ENCODE measurements at places on chromosomes 1 and 21.

DNA sequence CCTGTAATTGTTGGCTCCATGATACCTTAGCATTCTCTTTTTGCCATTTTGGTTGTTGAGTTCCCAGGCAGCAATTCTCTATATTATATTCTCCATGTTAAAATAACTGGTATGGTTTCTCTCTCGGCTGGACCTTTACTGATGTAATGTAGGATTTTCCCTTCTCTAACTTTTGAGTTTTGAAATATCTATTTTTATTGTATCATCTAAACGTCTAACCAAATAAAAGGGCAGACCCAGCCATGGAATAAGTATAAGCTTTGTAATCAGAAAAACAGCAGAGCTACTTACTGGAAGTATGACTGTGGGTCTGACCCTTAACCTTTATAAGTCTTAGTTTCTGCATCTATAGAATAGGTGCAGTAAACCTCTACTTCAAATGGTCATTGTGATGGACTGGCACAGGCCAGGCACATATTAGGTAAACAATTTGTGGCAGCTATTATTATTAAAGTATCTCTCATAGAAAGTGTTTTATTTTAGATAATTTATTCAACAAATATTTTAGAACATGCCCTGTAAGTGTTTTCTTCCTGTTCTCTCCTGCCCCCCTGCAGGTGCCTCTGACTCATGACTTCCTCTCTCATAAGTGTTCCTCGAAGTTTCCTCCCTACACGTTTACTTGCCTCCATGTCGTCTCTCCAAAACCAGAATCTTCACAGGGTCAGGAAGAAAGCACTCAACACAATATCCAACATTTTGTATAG, 224.9 kb upstream of the FGGY start:
- no peak for DNase-seq

- no peak for DNase-seq
Measured at GRCh38 chr1:41420351-41420750, 59.1 kb downstream of the FOXO6 start.

DNA sequence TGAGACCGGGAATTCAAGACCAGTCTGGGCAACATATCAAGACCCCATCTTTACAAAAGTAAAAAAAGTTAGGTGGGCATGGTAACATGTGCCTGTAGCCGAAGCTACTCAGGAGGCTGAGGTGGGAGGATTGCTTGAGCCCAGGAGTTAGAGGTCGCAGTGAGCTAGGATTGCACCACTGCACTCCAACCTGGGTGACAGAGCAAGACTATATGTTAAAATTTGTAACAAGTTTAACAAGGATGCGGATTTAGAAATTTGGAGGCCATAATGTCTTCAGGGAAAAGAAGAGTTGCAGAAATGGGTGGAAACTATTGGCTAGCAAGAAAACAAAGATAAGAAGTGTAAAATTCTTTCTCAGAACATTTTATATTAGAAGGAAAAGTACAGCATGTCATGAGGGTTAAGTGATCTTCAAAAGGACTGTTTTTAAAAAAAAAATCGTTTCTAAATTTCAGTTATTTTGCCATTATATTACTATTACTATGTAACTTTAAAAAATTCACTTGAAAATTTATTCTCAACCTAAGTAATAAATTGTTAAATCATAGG, 17.6 kb downstream of the SOAT1 start:
- DNase-seq: no peak

- no peak for DNase-seq
Measured at GRCh38 chr21:43578677-43579303, 80.5 kb downstream of the HSF2BP start.

DNA sequence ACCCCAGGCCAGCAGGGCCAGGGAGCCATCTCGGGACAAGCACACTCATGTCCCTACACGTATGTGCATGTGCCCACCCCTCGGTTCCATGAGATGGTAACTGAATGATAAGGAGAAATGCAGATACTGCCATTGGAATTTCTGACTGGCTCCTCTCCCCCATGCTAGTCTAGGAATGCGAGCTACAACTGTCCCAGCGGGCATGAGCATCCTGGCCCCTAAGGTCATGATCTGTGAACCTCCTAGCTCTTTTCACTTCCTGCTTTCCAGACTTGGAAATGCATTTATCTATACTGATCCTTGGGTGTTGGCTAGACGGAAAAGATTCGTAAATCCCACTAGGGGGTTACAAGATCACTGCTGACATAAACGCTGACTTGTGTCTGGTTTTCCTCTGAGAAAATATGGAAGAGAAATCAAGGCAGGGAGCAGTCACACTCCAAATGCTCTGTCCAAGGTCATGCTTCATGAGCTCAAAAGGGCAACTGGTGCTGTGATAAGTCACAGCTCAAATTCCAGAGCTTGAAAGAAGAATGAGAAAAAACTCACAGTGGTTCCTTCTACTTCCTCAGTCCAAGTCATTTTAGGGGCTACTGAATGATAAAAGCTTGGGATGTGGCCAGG, 49.8 kb downstream of the SLC45A1 start:
- no peak for DNase-seq

- no peak for DNase-seq
Measured at GRCh38 chr1:10522322-10522860, 47.6 kb downstream of the PEX14 start.

- no peak for DNase-seq
Measured at GRCh38 chr21:41678924-41679318, 87.9 kb downstream of the RIPK4 start.

DNA sequence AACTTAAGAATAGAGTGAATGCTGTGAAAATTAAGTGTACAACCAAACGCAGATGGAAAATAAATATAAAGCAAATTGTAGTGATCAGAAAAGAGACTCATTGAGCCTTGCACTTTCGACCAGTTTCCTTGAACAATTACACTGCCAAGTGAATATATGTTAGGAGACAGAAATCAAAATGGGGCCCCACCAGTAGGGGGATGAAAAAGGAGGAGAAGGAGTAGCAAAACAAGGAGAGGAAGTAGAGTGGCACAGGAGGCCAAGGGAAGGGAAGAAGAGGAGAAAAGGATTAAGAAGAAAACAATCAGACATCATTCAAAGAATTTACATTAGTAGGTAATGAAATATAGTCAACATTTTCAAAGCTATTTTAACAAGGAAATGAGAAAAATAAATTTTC, 1770.6 kb downstream of the PLA2G4A start:
- no peak for DNase-seq

DNA sequence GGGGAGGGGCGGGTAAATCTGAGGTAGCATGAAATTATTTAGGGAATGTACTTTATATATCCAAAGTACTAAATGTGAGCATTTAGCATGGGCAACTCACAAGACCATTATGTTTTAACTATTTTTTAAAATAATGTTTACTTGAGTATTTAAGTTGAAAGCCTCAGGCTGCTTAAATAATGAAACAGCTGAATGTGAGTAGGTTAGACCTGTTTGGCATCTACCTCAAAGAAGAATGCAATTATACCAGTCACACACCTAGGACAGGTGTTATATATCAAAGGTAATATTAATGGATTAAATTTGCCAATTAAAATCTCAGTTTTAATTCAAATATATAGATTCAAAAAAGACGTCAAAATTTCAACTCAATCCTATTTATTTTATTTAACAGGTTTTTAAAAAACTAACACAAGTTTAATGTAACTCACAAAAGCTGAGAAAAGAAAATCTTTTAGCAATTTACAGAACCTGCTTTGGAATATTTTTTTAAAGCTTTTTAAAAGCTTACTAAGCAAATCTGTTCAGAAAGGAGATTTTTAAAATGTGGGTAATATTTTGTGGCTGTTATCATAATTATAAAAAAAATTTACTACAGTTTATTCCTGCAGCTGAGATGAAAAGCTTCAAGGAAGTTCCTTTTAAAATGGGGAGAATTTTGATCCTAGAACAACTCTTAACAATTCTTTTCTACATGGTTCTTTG, 104.6 kb upstream of the LBR start:
- no peak for DNase-seq

- DNase-seq: no peak
Measured at GRCh38 chr1:36754366-36754765, 271.7 kb upstream of the CSF3R start.

- DNase-seq: no peak
Measured at GRCh38 chr1:103265551-103265950, 157.2 kb upstream of the COL11A1 start.

GRCh38 chr1:235441159-235441685, 63.0 kb downstream of the B3GALNT2 start:
- no peak for DNase-seq

DNA sequence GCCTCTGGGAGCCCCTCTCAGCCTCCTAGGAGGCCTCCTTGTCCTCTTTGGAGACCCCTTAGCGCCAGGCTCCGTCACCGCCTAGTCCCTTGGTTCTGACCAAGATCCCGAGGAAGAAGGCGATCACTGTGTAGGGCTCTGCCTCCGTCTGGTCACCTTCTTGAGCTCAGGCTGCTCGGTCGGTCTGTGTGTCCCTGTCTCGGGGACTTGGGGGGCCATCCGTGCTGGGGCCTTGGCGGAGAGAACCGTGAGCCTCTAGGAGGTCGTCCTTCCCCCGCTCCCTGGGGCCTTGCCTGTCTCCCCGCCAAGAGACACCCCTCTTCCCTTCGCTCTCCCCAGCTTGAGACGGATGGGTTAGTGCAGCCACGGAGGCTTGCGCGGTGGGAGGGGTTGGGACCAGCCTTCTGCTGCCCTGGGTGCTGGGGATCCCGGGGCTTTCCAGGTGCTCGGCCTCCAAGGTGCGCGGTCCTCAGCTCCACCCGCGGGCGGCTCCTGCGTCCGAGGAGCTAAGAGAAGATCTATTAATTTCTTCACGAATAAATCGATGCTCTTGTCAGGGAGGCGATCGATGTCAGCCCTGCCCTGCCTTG, 701 bp upstream of the INSRR start:
- no peak for DNase-seq

- no peak for DNase-seq
Measured at GRCh38 chr1:53071167-53071865, 9.3 kb downstream of the PODN start.

GRCh38 chr1:47781171-47781959, 215.8 kb downstream of the TRABD2B start:
- DNase-seq: no peak

DNA sequence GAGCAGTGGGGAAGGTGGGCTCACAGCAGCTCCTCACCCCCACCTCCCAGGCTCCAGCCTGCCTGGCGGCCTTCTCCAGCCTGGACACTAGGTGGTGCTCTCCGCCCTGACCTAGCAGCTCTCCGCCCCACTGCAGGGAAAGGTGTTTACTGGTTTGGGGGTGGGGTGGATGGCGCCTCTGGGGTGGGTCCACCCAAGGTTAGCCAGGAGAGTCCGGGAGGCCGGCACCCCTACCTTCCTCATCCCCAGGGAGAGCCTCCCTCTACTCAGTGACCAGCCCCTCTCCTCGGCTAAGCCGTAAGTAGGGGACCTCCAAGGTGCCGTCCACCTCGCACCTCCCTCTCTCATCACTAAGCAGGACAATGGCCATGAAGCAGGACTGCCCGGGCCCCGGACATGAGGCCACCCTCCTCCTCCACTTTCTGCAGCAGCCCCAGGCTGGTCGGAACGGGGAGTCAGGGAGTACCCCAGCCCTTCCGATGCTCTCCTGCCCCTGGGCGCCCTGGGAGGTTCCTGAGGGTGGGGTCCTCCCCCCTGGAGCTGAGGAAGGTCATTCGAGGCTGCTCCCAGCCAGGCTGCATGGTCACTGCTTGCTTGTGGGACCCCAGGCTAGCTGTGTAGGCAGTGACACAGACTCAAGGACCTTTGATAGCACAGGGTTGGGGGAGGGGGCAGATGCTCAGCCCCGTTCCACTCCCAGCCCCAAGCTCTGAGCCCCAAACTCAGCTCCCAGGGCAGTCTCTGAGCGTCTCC, 101.4 kb upstream of the VAMP3 start:
- DNase-seq: no peak

- no peak for DNase-seq
Measured at GRCh38 chr1:219433001-219433400, 179.9 kb downstream of the ZC3H11B start.

DNA sequence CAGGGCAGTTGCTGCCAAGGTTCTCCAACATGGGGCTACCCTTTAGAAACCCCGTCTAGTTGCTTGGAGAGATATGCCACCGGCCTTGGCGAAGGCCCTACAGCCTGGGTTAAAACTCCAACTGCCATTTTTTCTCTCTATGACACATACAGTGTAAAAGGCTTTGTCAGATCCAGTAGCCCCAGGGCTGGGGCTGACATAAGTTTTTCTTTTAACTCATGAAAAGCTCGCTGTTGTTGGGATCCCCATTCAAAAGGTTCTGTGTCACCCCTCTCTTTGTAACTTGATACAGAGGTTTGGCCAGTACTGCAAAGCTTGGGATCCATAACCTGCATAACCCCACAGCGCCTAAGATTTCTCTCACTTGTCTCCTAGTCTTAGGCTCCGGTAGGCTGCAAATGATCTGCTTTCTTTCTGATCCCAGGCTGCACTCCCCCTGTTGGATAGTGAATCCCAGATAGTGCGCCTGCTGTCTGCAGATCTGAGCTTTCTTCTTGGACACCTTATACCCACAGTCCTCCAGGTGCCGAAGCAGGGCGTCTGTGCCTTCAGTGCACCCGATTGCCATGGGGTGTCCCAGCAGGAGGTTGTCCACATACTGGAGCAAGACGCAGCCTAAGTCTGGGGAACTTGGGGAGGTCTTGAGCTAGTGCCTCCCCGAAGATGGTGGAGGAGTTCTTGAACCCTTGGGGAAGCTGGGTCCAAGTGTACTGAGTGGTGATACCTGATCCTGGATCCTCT, 406.2 kb downstream of the TGFB2 start:
- DNase-seq: no peak

DNA sequence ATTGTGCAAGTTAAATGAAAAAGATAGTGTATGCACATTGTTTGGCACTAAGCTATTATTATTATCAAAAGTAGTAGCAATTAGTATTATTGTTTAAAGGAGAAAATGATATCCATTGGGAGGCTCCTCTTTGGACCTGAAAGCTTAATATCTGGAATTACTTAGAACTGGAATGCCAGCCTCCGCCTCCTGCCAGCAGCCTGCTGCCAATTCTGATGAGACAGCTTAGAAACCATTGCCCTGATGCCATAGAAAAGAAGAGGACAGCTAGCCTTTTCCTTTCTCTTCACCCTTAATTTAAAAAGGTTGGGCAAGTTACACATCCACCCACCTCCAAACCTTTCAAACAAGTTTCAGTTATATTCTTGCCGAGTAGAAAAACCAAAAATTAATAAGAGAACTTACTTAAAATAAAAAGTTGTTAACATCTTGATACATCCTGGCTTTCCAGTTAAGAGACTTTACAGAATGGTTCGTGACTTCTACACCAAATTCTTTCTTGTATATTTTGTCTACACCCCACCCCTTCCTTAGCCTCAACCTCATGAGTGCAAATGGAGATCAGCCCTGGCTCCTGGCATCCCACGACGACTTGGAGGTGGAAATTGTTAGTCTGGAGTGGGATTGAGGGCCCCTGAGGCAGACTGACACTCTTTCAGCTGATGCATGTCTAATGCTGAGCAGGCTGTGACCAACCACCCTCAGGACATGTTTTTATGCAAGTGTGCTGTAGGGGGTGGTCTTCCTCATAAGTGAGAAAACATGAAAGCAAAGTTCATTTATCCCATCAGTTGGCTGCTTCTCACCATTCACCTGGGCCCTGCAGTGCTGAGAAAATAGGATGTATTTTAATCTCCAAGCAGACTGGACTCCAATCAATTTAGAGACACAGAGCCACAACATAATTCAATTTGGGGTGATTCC, 120.6 kb downstream of the KCNJ15 start:
- DNase-seq: no peak

All from GM06990 (cell line).